Cerebellar nuclear complex (tissue), 1 donor: ENCODE measurements at places on chromosomes 7 and 10.

GRCh38 chr10:100344241-100344788, 2.7 kb upstream of the SCD start:
- DNase-seq = no peak

GRCh38 chr7:148563583-148564274, 26.8 kb upstream of the C7orf33 start:
- DNase-seq = no peak

DNA sequence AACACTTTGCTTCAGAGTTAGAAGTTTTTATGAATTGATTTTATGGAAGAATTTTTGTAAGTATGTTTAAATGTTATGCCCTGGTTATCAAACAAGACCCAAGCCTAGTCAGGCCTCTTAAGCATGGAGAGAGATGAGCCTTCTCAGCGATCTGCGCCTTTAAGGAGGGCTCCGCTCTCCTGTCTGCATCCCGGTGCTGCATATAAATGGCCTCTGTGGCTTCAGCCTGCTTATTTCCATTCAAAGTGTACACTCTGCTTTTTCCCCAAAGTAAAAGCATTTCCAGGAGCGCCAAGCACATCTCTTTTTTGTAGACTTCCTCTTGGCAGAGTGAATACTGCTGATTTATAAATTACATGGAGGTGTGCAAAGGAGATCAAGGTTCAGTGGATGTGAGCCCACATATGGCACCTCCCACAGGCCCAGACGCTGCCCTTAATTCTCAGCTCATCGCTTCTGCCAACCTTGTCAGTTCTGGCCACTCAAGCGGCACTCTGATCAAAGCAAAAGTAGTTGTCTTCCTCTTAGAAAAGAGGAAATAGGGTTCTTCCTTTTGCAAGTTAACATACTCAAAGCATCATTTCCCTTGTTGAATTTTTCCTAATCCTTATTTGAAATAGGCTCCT, 70.0 kb upstream of the SFMBT2 start:
- DNase-seq = no peak

DNA sequence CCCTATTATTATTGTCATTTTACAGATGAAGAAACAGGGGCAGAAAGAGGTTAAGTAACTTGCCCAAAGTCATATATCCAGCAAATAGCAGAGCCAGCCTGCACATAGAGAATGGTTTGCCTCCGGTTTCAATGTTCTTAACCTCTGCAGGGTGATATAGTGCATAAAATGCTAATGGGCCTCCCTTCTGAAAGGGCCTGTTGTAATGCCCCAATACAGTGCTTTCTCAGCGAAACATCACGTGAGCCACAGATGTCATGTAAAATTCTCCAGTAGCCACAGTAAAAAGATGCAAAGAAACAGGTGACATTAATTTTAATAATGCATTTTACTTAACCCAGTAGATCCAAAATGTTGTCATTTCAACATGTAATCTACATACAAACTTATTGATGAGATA, 38.1 kb downstream of the LRGUK start:
- DNase-seq = no peak

GRCh38 chr7:104928721-104929400, 85.1 kb upstream of the KMT2E start:
- DNase-seq = no peak

GRCh38 chr7:158531661-158532060, 56.0 kb downstream of the PTPRN2 start:
- DNase-seq = no peak

GRCh38 chr7:153835712-153836265, 216.4 kb upstream of the DPP6 start:
- no peak for DNase-seq

- DNase-seq = no peak
These were observed 90.5 kb upstream of the PAX2 start for GRCh38 chr10:100654782-100655325.

GRCh38 chr7:96016056-96016586, 243.8 kb downstream of the DYNC1I1 start:
- no peak for DNase-seq

GRCh38 chr7:116971869-116972268, 18.6 kb downstream of the ST7 start:
- no peak for DNase-seq

GRCh38 chr10:131429942-131430341, 118.4 kb upstream of the TCERG1L start:
- no peak for DNase-seq

DNA sequence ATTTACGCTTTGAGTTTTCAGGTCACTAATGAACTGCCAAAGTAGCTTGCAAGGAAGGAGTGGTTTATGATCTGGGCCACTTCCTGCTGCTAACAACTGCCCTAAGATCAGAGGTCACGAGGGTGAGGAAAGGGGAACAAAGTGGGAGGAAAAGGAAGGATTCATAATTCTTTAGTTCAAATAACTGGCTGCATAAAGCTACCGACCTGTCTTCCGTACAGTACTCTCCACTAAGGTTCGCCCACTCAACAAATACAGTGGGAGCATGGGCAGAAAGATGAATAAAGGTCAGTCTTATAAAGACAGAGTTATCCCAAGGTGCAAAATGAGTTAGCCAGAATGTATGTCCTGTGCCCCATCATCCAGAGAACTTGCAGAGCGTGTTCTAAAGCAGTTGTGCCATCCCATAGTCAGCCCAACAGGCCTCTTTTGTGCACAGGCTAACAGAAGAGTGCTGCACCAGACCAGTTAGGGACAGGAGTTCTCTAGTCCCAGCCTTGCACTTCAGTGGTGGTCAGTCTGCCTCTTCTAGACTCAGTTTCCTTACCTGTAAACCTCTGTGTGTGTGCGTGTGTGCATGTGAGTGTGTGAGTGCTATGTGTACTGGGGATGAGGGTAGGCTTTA, 65.9 kb downstream of the CREB3L2 start:
- DNase-seq = no peak

DNA sequence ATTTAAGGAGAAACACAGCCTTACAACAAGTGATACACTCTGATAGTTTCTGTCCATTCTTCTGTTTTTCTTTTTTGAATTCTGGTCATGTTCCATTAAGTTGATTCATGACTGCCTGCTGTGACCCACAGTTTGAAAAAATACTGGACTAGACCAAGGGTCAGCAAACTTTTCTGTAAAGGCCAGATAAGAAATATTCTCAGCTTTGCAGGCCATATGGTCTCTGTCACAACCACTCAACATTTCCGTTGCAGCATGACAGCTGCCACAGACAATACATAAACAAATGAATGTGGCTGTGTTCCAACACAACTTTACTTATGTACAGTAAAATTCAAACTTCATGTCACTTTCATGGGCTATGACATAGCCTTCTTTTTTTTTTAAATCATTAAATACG, 156.7 kb downstream of the PLXNA4 start:
- no peak for DNase-seq

DNA sequence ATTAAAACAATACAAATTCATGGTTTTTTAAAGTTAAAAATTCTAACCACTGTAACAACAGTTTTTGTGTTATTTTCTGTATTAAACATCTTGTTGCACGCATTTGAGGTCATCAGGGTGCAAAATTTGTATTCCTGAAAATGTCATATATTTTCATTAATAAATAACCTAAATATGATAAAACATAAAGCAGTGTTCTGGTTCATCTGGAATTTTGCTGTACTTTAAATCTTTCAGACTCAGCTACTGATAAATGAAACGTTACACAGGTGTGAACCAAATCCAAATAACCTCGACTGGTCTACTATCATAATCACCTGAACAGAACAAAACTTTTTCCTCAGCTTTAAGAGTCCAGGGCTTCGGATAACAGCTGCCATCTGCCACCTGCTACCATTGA, 6.9 kb downstream of the IFIT2 start:
- DNase-seq = no peak

GRCh38 chr7:56125831-56126230, 9.6 kb upstream of the NUPR2 start:
- no peak for DNase-seq
